Lung microvascular endothelial cell (primary cell): ENCODE measurements at places on chromosomes 7 and 10.
A peak's percentile ranks its signal among the peaks of the same experiment; 100 is the strongest.

DNA sequence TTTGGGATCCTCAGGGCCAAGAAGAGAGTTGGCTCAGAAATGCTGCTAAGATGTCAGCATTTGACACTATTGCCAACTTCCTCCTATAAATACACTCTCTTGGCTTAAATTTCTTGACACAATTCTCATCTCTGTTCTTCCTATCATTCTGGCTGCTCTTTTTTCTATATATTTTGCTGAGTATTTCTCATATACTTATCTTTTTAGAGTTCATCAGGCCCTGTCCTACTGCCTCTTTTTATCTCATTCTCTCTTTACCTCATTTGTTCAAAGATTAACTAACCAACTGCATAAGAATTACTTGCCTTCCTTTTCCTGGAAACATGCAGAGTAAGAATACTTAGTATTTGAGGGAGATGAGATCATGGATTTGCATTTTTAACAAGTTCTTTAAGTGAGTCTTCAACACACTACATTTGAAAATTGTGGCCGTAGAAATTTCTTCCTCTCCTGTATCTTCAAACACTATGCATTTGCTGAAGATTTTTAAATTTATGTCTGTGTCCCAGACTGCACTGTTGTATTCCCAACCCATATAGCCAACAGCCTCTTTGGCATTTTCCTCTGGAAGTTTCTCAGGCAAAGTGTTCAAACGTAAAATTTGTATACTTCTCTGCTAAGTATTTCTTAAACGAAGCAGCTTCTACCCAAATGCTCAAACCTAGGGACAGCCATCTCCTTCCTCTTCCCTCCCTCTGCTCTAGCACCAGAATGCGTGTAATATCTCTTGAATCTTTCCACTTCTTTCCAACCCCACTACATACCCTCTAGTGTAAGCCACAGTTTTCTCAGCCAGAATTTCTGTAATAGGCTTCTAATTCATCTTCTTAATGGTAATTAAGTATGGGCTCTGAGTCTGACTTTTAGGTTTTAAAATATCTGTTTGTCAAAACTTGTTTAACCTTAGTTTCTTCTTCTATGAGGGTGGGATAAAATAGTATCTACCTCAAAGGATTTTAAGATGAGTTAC, 35.5 kb downstream of the ARL4A start:
- DNase-seq = no peak

- no peak for DNase-seq
These were observed 79.7 kb downstream of the TMEM106B start for GRCh38 chr7:12290761-12291160.

DNA sequence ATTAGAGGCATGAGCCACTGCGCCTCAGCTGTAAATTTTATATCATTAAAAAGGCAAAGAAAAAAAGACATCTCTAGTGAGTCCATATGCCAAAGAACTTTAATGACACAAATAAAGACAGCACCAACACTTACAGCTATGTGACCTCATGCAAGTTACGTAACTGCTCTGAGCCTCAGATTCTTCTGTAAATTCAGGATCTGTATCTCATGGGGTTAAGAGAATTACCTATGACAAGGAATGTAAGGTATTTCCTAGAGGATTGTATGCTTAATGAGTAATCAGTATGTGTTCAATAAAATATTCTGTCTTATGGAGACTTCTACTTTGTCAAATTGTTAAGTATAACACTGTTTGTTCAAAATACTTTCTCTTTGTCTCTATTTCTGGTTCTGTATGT, 274.0 kb upstream of the GLI3 start:
- DNase-seq = no peak

- no peak for DNase-seq
These were observed 88.9 kb downstream of the SCRN1 start for GRCh38 chr7:29900745-29901144.

- DNase-seq = no peak
These were observed 131.6 kb downstream of the CD36 start for GRCh38 chr7:80770061-80770460.

DNA sequence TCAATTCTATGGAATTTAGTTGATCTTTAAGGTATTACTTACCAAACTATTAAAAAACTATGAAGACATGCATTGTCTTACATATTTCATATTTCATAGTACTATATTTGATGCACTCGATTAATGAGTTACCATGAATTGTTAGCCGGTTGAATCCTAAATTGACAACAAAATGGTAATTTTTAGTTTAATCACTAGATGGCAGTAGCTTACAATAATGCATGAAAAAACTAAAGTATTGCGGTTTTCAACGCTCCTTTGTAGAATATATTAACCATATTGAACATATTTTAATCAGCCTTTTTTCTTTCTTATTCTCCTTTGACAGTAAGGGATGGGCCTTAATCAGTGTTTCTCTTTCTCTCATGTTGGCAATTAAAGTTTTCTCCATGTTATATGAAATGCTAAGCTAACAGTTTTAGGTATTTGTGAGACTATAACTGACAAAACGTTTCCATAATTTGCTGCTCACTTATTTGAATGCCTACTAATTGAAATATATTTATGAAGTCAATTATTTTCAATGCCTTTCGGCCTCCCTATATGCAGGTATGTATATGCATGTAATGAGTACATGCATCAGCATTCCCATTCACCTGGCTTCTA, 48.5 kb upstream of the ARL4A start:
- peak; percentile 46 for DNase-seq

DNA sequence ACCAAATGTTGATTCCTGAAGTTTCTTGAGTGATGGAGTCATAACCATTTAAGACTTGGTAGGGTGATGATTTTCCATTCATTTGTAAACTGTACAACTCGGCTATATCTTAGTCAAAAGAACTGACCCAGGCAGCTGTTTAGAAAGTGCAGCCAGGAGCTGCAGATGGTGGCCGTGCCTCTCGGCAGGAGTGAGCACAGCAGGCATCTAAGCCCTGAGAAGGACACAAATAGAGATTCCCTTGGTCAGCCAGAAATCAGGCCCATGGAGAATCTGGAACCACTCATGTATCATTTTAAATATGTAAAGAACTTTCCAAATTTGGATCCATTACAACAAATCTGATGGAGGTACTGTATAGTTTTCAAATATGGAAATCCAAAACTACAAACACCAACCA, 177.0 kb upstream of the AKR1E2 start:
- DNase-seq = no peak

DNA sequence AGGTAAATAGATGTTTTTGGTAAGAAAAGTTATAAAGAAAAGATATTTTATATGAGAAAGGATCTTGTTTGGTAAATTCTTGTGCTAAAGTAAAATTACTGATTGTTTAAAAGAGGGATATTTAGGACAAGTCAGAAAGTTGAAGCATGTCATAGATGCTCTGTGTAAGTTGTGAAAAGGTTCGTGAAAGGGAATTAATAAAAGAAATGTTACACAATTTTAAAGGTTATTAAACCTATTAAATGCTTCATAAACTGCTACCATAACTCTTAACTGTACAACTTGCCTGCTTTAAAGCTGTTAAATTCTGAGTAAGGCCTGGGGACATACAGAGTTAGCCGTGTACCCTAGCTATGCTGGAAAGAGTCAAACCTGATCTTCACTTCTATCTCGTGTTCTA, 634.1 kb downstream of the ACTR3B start:
- DNase-seq = no peak

- DNase-seq = no peak
These were observed 368.6 kb downstream of the INHBA start for GRCh38 chr7:41334071-41334862.

- peak; percentile 12 for DNase-seq
These were observed 45.3 kb downstream of the RASGEF1A start for GRCh38 chr10:43221419-43222209.

- no peak for DNase-seq
These were observed 5.8 kb downstream of the FBH1 start for GRCh38 chr10:5895804-5896203.

DNA sequence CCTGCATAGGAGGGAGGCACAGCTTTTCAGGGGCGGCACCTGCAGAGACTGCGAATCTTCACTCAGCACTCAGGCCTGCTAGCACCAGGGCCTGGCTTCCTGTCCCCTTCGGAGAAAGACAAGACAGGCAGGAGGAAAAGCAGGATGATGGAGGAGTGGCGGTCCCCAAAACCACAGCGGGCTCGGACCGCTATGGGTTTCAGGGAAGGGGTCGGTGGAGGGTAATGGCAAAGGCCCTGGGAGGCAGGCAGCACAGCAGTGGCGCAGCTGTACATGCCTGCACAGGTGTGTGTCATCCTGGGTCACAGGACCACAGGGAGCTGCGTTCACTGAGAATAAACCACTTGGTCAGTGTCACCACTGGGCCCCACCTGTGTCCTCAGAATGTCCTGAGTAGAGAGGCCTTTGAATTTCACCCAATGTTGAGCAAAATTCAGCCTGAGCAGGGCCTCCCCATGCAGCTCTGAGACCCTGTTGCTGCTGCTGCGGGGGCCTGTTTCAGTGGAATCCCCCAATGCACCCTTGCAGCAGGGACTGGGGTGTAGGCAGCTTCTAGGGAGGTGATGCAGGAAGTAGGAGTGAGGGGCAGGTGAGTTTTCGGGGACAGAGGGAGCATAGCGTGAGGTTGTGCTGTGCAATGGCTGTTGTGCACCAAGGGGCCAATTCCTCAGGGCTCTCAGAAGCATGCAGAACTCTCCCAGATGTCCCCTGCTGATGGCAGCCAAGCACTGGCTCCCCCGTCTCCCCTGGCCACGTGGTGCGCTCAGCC, 90.6 kb upstream of the PPP2R2D start:
- no peak for DNase-seq

GRCh38 chr7:150962553-150963399, 15.3 kb downstream of the KCNH2 start:
- peak; percentile 69 for DNase-seq

GRCh38 chr7:128713794-128714193, 25.4 kb upstream of the CALU start:
- no peak for DNase-seq

DNA sequence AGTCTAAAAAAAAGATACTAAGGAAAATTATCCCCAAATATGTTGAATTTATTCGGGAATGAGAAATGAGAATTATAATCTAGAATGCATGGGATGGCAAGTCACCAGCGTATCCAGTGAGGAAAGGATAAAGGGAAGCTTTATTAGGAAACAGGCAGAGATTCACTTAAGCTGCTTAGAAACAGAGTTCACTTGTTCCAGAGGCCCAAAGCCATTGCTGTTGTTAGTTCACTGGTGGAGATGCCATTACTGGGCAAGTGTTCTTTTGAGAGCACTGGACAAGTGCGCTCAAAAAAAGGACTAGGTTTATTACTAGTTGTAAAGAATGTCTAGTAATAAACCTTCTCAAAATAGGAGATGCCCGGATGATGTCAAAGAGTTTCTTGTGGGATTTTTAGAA, 51.2 kb downstream of the MICU1 start:
- DNase-seq = no peak

DNA sequence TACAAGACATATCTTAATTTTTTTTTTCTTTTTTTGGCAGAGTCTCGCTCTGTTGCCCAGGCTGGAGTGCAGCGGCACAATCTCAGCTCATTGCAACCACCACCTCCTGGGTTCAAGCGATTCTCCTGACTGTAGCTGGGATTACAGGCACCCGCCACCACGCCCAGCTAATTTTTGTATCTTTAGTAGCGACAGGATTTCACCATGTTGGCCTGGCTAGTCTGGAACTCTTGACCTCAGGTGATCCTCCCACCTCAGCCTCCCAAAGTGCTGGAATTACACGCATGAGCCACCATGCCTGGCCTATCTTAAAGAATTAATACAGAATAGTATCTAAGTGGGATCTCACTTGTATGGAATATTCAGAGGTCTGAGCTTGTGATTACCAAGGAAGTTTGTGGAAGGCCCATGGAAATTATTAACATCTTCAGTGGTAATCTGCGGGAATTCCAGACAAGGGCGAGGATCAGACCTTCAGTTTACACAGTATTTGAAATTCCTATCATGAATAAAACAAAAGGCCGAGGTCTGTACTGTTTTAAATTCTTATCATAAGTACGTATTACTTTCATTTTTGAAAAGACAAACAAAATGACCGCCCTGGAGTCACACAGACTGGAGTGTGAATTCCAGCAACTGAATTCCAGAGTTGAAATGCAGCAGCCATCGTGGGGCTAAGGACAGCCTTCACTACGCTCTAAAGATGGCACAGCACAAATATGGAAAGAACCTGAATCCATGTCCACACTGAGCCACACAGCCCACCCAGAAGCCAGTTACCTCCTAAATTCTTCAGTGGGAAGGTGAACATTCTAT, 16.7 kb downstream of the GPRIN2 start:
- peak; percentile 40 for DNase-seq

- no peak for DNase-seq
These were observed 71.6 kb upstream of the GJD4 start for GRCh38 chr10:35533565-35533964.

GRCh38 chr7:142533920-142534319, 215.4 kb upstream of the PRSS1 start:
- no peak for DNase-seq

- DNase-seq = no peak
These were observed 708.7 kb downstream of the PARD3 start for GRCh38 chr10:34106356-34106885.

DNA sequence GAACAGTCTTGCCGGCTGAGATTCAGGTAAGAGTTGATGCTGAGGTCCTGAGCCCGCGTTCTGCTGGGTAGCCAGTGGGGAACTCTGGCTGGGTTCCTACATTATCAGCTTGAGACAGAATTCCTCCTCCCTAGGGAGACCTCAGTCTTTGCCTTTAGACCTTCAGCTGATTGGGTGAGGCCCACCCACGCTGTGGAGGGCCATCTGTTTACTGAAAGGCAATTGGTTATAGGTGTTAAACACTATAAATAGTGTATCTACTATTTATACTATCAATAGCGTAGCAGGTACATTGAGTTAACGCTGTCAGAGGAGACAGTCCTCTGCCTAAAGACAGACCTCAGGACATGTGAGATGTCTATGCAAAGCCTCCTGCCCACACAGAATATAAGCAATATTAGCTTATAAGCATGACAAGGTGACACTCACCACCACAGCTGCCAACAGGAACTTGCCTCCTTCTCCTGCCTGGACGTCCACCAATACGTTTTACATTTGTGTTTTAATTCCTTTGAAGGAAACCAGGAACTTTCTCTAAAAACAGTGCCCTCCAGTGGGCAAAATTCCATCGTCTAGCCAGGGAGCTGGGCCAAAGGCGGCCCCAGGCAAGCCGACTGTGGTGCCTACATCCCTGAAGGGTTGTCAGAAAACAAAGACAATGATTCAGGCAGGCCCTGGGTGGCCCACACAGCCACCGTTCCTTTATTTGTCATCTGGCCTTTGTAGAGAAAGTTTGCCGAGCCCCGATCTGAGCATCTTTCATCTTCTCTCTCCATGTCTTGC, 58.8 kb downstream of the INSIG1 start:
- peak; percentile 24 for DNase-seq

GRCh38 chr10:688312-689120, 952 bp downstream of the DIP2C start:
- DNase-seq = peak; percentile 65

- no peak for DNase-seq
These were observed 88.6 kb downstream of the SEC23IP start for GRCh38 chr10:119980956-119981750.

- no peak for DNase-seq
These were observed 248.5 kb downstream of the SFMBT2 start for GRCh38 chr10:7162331-7162730.

GRCh38 chr10:77090381-77091356, 546.9 kb downstream of the KCNMA1 start:
- DNase-seq = no peak
